LoVo (cell line): ENCODE measurements at places on chromosomes 3 and 15.
A peak's percentile ranks its signal among the peaks of the same experiment; 100 is the strongest.

GRCh38 chr3:52227766-52228165, 2.3 kb upstream of the TLR9 start:
- no peak for DNase-seq

GRCh38 chr3:58198804-58199203, 12.0 kb downstream of the DNASE1L3 start:
- no peak for DNase-seq

- no peak for DNase-seq
Observed at GRCh38 chr3:166478356-166478755, 641.1 kb upstream of the BCHE start.

- no peak for DNase-seq
Observed at GRCh38 chr3:31534065-31534425, 1.3 kb downstream of the STT3B start.

DNA sequence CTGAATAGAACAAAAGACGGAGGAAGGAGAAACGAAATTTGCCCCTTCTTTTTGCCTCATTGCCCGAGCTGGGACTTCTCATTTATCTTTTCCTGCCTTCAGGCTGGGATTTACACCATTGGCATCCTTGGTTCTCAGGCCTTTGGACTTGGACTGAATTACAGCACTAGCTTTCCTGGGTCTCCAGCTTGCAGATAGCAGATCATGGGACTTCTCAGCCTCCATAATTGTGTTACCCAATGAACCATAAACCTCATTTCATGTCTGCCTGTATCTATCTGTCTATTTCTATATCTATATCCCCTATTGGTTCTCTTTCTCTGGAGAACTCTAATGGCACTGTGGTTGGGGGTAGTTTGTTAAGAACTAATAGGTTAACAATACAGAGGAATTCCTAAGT, 31.5 kb upstream of the CTXND1 start:
- DNase-seq, result no peak

DNA sequence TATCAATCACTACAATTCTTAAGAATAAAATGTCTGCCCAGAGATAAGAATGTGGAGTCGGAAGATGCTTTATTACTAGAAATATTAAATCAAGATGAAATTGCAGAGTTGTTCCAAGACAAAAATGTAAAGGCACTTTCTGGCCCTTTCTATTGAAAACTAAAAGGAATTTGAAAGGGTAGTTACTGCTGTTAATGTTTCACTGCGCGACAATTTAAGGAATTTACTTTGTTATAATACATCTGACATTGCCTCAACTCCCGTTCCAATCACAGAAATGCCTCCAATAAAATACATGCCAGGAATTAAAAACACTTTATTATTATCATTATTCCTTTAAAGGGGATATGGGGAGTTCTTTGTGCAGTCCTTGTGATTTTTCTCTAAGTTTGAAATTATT, 26.4 kb downstream of the RSL24D1 start:
- DNase-seq, result no peak

GRCh38 chr15:41876689-41877088, 17.2 kb downstream of the SPTBN5 start:
- no peak for DNase-seq

DNA sequence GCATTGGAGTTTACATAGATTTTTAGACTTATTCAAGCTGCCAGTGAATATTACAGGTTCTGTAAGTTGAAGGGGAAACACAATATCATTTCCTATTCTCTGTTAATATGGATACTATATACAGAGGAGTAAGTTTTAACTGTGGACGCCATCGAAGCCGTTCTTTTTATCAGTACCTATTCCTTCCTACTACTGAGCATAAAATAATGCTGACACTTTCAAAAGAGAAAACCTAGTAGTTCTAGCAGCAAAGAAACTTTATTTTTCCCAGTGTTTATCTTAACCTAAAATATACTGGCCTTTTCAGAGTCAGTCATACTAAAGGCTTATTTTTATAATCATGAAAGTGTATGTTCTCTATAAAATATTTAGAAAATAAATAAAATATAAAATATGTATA, 14.2 kb downstream of the LRRC31 start:
- no peak for DNase-seq

- no peak for DNase-seq
Observed at GRCh38 chr3:133931084-133931483, 35.4 kb upstream of the RAB6B start.

GRCh38 chr3:12559520-12559919, 2.6 kb downstream of the MKRN2 start:
- DNase-seq, result no peak

DNA sequence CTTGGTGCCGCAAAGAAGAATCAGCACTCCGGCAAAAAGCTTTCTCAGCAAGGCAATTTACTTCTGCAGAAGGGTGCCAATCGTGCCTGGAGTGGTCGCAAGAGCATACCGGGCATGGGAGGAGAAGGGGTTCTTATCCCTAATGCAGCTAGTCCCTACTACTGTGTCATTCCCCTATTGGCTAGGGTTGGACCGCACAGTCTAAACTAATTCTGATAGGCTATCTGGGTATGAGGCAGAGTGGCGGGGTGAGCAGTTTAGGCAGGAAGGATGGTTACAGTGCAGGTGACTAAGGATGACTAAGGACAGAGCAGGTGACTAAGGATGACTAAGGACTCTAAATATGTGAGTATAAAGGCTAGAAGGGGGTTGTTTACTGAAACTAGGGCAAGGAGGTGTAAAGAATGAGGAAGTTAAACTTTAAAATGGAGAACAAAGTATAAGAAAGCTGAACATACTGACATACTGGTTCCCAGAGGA, 52.9 kb downstream of the PGBD4 start:
- DNase-seq, result peak; percentile 69

- no peak for DNase-seq
Observed at GRCh38 chr3:177681156-177681555, 483.9 kb upstream of the TBL1XR1 start.

DNA sequence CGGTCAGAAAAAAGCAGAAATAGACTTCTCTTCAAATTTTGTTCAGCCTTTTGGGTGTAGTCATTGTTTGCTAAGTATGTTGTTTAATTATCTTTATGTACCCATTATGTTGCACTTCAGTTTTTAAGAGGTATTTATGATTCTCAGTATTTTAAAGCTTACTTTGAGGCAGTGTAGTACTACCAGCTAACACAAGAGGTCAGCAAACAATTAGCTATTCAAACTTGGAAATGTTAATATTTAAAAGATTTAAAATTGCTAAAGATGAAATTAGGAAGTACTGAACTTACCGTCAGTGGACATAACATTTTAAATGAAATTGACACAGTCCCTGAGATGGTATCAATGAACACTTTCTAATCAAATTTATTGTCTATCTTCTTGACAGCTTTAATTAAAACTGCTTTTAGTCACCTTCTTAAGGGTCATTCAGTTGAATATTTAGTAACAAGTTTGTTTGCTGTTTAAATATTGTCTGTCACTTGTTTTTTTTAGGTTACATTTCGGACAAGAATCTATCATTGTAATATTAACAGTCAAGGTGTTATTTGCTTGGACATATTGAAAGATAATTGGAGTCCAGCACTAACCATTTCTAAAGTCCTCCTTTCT, 28.1 kb downstream of the NKIRAS1 start:
- peak; percentile 20 for DNase-seq

DNA sequence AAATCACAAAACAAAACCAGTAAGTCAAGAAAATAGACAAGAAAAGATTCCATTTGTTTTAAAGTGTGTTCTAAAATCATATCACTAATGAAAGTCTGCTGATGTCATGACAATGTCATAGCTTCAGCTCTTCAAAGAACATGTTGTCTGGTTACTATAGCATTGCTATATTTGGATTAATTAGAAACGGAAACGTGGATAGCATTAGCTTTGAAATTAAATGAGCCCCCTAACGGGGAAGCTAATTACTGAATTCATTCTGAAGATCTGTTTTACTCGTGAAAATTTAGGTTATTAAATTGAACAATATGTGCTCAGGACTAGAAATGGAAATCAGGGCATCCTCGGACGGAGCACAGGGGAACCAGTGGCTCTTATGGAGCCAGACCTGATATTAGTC, 316.7 kb upstream of the AGTR1 start:
- DNase-seq, result no peak

DNA sequence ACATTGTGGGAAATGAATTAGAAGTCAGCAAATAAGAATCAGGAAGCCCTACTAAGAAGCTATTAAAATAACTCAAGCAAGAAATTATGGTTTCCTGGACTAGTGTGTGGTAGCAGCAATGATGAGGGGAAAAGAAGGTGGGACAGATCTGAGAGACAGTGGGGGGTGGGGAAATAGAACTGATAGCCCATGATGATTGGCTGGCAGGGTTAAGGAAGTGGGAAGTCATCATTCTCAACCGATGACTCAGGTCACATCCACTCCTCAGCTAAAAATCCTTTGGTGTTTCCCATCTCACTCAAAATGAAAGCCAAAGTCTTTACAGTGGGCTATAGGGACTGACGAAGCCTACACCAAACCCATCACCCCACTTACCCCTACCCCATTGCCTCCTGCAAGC, 153.9 kb upstream of the ARHGEF26 start:
- no peak for DNase-seq

GRCh38 chr15:93887151-93887550, 344.2 kb upstream of the MCTP2 start:
- no peak for DNase-seq

GRCh38 chr15:88623061-88623460, 1.9 kb downstream of the AEN start:
- peak; percentile 85 for DNase-seq

GRCh38 chr3:166785876-166786275, 594.2 kb downstream of the ZBBX start:
- DNase-seq, result no peak

DNA sequence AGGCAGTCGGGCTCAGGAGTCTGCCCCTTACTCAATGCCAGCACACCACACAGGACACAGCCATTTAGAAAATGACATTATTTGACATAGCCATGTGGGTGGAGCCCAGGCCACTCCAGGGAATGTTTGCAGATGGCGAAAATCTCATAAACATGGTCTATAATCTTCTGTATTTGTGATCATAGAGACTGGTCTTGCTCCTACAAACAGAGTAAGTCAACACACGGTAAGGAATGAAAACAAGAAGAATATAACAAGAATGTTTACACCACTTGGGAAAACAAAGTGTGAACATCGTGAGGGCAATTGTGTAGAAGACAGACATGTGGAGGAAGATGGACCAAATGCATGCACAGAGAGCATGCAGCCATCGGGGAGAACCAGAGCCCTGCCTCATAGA, 68.2 kb downstream of the SEMA5B start:
- no peak for DNase-seq

GRCh38 chr3:142888099-142888480, 793 bp downstream of the PCOLCE2 start:
- DNase-seq, result peak; percentile 80

- DNase-seq, result no peak
Observed at GRCh38 chr3:74722211-74722610, 107.8 kb upstream of the CNTN3 start.

DNA sequence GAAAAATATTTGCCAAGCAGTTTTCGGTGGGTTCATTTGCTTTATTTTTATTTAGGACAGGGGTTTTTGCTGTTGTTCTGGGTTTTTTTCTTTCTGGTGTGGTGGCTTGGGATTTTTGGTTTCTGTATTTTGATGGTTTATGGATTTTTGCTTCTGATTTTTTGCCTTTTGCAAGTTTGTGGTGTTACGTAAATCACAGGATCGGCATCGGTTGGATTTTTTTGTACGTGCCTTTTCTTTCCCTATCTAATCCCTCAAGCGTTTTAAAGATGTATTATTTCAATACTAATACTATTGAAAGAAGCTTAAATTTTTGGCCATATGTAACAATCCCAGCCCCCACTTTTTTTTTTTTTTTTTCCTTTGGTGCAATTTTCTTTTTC, 782 bp upstream of the BCL6 start:
- no peak for DNase-seq

GRCh38 chr3:98778383-98778782, 15.2 kb downstream of the ST3GAL6 start:
- DNase-seq, result no peak

- peak; percentile 16 for DNase-seq
Observed at GRCh38 chr3:100634493-100635272, 25.3 kb downstream of the ADGRG7 start.

DNA sequence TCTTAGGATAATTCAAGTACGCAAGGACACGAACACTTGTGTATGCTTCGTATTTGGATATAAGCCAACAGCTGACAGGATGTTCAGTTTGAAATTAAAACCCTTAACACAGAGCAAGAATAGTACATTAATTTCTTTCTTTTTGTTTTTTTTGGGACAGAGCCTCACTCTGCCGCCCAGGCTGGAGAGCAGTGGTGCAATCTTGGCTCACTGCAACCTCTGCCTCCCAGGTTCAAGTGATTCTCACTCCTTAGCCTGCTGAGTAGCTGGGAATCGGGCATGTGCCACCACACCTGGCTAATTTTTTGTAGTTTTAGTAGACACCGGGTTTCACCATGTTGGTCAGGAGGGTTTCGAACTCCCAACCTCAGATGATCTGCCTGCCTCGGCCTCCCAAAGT, 32.4 kb downstream of the TOMM70 start:
- DNase-seq, result no peak

DNA sequence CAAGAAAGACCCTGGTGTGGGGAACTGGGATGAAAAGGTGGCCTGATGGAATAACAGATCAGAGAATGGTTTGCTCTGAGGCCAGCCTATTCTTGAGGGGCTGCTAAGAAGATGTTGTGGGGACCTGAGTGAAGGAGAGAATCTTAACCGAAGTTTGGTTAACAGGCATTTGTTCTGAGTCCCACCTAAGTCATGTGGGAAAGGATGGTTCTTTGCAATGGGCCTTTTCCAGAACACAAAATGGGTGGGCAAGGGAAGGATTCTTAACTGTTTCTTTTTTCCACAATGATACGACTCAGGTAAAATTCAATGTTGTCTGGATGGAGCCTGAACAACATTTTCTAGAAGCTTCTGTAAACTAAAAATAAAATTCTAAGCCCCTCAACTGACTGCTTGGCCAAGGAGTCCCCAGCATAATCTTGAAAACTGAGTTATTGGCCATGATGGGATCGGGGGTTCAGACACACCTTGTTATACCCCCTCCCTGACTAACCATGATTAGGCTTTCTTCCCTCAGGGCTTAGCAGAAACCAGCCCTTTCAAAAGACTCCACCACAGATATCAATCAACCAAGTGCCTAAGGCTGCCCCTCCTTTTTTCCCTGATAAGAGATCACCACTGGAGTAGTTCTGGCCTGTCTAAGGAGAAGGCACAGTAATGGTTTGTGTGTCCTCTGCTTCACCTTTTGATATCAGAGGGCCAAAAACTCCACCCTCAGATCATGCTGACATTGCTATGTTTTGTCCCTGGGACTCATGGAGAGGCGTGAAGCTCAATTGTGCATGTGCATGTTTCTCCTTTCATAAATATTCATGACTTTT, 30.1 kb downstream of the SCN11A start:
- no peak for DNase-seq
